ENCODE measurements at places on chromosomes 6 and 20. TPM values are rescaled to one million over a fixed set of nuclear protein-coding genes. Genes with fewer than 3 reads are reported as not detected.
A peak's percentile ranks its signal among the peaks of the same experiment; 100 is the strongest.

MTFR2 gene
- 12.0 TPM for total RNA-seq

DNA sequence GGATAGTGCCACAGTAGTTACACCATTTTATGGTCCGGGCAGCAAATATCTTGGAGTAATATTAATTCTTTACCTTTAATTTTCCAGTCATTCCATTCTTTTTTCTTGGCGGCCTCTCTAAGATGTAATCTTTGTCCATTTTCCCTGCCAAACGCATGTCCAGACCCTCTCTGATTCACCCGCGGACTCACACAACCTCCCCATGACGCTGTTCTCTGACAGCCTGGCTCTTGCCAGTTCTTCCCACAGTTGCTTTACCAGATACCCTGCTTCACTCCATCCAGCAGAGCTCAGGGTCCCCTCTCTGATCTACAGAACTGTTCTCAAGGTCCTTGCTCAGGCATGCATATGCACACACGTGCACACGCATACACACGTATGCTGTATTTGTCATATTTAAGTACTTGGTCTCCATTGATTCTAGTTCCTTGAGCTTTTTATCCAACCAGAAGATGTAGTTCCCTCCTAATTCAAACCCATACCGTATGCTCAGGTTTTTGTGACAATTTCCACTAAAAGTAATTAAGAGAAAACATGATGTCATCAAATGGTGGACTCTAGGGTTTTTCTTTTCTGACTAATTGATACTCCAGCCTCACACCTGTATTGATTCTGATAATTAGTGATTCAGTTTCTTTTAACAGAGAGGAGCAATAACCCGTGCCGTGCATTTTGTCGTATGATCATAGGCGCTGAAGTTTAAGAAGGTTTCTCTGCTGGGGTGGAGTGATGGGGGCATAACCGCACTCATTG, 10.0 kb downstream of the BPHL start:
- DNase-seq: no peak

- no peak for DNase-seq
Observed at GRCh38 chr6:53481323-53481722, 63.6 kb downstream of the GCLC start.

TAAR2 gene
- not detected for total RNA-seq

- peak; percentile 23 for DNase-seq
Observed at GRCh38 chr6:138719011-138719635, 54.4 kb upstream of the CCDC28A start.

DNA sequence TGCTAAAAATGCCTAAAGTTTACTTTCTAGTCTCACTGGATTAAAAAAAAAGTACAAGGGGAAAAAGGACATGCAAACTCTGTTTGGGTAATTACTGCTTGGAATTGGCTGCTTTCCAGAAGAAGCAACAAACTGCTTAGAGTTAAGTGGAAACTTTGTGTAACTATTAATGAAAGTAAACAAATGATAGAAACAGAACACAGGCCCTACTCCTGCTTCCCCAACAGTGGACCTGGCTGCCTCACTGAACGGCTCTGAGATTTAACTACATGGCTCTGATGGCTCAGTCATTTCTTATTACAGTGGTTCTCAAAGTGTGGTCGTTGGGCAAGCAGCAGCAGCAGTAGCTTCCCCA, 108.5 kb downstream of the MAN1A1 start:
- DNase-seq: peak; percentile 33

PREX1 gene
- total RNA-seq: 1.5 TPM

SHLD1 gene
- total RNA-seq: 13.5 TPM

RRAGD gene
- total RNA-seq: 2.1 TPM

DNA sequence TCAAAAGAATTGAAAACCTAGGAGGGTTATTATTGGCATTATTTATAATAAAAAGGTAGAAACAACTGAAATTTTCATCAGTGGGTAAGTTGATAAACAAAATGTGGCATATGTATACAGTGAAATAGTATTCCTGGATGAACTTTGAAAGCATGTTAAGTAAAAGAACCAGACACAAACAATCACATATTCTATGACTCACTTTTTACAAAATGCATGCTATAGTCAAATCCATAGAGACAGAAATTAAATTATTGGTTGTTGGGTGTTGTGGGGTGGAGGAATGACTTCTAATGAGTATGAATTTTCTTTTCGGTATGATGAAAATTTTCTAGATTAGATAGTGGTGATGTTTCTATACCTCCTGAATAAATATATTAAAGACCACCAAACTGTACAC, 94.6 kb downstream of the LRRC1 start:
- no peak for DNase-seq

GRCh38 chr6:56628105-56628504, 14.6 kb downstream of the DST start:
- no peak for DNase-seq

RTN4IP1 gene
- 20.8 TPM for total RNA-seq

GRCh38 chr6:157054531-157054979, 268.8 kb downstream of the TMEM242 start:
- no peak for DNase-seq

DNA sequence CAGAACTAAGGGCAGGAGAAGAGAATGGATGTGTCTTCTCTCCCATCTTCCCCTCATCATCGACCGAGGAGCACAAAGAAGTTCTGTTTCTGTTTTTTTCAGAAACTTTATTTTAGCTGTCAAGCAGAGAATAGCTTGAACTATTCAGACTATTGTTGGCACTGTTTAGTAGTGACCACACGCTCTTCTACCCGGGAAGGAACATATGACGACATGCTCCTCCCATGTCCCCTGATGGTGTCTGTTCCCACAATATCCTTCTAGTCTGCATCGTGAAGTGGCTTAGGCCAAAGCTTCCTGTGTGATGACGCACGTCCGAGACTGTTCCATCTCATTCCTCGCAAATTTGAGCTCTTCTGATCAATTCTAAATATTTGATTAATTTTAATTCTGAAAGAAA, 27.2 kb upstream of the KIF25 start:
- no peak for DNase-seq

WFDC10B gene
- total RNA-seq: not detected

DNA sequence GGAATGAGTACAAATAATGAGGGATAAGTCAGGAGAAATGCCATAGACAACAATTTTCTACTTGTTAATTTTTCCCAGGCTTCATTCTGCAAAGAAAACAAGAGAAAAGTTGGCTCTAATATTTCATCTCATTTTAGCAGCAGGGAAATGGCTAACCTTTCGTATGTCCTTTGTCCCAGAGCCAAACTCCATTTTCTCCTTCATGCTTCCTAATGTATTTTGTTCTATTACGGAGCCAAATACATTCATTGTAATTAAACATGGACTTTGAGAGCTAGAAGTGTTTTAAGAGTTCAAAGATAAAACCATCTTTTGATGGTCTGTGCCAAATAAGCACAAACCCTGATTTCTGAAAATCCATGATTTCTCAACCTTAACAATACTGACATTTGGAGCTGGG, 136.9 kb downstream of the PTCHD4 start:
- DNase-seq: no peak

PHACTR1 gene
- 1.2 TPM for total RNA-seq

SALL4 gene
- total RNA-seq: 2.4 TPM

GRCh38 chr6:29653452-29654038, 3.3 kb upstream of the MOG start:
- DNase-seq: peak; percentile 68

DNA sequence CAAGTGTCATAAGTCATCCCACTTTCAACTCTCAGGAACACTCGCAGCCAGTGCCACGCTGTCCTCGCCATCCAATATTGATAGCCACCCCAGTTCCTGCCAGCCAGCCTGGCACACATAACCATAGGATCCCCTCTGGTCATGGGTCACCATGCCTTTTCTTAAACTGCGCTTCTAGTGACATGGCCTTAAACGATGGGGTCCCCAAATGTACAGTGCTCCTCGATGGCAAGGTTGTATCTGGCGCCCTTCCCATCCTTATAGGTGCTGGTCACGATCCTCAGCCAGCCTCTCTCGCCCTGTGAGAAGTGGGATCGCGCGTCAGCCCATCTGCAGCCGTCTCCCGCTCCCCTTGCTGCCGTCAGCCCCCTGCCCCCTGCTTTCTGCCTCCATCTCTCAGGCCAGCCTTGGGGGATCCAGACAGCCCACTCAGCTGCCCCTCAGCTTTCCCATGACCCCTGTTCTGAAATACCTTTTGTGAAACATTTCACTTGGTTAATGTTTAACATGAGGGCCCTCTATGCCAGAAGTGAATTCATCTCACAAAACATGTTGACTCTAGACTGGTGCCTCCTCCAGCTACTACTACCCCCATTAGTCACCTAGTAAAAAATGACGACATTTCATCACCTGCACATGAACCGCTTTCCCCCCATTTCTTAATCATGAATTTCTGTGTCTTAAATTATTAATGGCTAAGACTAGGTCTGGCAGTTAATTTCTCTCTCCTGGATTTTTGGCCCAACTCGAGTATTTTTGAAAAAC, 11.4 kb downstream of the CTSZ start:
- no peak for DNase-seq

TMX4 gene
- total RNA-seq: 33.6 TPM

STX11 gene
- 0.71 TPM for total RNA-seq

MUCL3 gene
- total RNA-seq: not detected

DNA sequence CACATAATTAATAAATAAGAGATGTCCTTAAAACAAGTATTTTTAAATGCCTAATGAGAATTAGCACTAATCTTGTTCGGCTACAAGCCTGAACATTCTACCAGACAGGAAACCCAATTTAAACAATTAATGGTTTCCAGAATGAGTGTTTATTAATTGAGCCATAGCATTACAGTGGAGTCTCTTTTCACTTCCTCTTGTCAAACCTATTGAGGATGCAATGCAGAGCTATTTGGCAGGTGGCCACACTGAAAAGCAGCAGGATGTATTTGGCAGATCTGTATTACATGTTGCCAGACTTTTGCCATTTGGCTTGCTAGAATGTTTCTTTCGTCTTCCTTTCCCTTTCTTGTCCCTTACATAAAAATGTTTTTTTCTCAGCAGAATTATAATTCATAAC, 475.2 kb upstream of the MARCKS start:
- DNase-seq: peak; percentile 65

- DNase-seq: no peak
Observed at GRCh38 chr6:143097224-143097795, 36.6 kb downstream of the AIG1 start.

- peak; percentile 75 for DNase-seq
Observed at GRCh38 chr6:161436106-161436876, 162.4 kb upstream of the AGPAT4 start.

- no peak for DNase-seq
Observed at GRCh38 chr20:834151-834746, 734 bp downstream of the FAM110A start.

SLA2 gene
- 0.02 TPM for total RNA-seq

RAB32 gene
- 91.6 TPM for total RNA-seq

- no peak for DNase-seq
Observed at GRCh38 chr6:118523216-118523615, 24.9 kb upstream of the PLN start.

GRCh38 chr6:117624869-117625481, 22.7 kb upstream of the GOPC start:
- no peak for DNase-seq

- DNase-seq: peak; percentile 89
Observed at GRCh38 chr20:7841971-7842310, 98.3 kb downstream of the HAO1 start.

DNA sequence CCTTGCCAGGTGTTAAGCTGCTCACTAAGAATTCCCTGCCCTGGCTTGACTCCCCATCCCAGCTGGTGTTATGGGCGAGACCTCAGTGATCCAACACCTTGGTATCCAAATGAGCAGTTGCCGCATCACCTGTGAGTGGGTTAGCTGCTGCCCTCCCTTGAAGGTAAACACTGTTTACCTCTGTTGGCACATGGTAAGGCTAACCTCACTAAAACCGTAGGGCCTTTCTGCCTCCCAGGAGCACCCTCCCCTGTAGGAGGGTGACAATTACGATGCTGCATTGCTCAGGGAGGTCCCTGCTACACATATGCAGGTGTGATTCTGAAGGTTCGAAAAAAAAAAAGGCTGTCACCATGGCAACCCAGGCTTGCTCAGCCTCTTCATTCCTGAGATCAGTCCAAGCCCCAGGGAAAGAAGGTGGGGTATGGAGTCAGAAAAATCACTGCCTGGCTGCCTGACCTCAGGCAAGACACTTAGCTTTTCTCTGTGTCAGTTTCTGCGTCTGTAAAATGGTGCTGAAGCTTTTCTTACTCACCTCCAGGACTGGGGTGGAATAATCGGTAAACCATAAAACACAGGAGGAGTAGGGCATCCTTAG, 19.5 kb downstream of the PNPLA1 start:
- DNase-seq: peak; percentile 49

DNA sequence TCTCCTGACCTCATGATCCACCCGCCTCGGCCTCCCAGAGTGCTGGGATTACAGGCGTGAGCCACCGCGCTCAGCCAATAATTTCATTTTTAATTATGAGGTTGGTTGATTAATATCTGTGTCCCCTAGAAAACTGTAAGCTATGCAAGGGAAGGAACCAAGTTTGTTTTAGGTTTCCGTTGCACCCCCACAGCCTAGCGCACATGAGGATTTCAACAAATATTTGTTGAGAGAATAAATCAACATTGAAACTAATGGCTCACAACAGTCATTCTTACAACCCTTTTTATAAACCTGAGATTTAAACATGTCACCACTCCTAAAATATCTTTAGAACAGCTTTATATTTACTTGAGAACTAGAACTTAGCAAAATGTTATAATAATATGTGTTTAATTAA, 114.0 kb upstream of the CARMIL1 start:
- no peak for DNase-seq

SASH1 gene
- 11.5 TPM for total RNA-seq

- no peak for DNase-seq
Observed at GRCh38 chr6:98975421-98975820, 27.7 kb upstream of the FBXL4 start.

GRCh38 chr20:12750221-12750620, 258.6 kb upstream of the SPTLC3 start:
- DNase-seq: no peak

DNA sequence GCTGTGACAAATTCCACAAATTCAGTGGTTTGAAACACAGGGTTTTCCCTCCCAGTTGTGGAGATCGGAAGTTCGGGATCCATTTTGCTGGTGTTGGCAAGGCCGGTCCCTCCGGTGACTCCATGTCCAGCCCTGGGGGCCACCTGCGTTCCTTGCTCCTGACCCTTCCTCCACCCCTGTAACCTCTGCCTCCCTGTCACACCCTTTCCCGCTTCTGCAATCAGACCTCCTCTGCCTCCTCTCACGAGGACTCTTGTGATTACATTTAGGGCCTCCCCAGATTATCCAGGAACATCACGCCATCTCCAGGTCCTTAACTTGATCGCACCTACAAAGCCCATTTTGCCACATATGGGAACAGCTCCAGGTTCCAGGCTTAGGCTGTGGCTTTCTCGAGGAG, 12.5 kb downstream of the RPS6KA2 start:
- no peak for DNase-seq

- DNase-seq: no peak
Observed at GRCh38 chr6:52356017-52356416, 5.9 kb upstream of the PAQR8 start.

ZFP57 gene
- not detected for total RNA-seq

DNA sequence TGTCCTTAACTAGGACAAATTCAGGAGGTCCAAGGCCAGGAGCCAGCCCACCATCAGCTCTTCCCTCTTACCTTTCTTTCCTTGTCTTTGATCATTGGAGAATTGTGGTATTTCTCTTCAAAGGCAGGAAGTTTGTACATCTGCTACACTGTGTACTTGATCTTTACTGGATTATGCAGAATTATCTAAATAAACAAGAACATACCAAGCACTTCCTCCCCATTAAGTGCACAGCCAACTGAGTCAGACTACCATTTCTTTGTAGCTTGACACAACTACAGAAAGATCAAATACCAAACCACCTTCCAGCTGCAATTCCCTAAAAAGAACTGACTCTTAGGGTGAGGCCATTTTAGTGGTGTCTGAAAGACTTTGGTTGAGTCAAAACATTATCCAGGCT, 195.1 kb downstream of the HDGFL1 start:
- DNase-seq: peak; percentile 73

Measured in M059J (cell line).